NCI-H1930 (cell line): ENCODE measurements at places on chromosomes 5 and 9.

DNA sequence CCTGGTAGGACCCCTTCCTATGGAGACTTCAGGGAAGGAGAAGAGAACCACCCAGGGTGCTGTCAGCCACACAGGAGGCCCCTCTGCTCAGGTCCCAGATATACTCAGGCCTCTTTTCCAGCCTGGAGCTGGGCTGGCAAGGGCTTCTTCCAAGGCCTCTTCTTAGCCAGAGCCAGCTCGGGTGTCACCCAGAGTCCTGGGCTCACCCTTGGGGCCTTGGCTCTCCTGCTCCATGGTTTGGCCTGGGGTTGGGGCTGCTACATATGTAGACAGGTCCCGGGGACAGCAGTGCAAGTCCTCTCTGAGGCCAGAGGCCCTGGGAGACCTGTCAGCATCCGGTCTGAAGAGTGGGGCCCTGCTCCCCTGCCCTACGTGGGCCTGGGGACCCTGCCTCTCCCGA is 22.8 kb downstream of the PAEP start:
- no peak for DNase-seq

- DNase-seq: no peak
Observed at GRCh38 chr5:109947667-109948066, 257.9 kb downstream of the MAN2A1 start.

GRCh38 chr5:173065155-173065554 is 9.0 kb downstream of the CREBRF start:
- no peak for DNase-seq

DNA sequence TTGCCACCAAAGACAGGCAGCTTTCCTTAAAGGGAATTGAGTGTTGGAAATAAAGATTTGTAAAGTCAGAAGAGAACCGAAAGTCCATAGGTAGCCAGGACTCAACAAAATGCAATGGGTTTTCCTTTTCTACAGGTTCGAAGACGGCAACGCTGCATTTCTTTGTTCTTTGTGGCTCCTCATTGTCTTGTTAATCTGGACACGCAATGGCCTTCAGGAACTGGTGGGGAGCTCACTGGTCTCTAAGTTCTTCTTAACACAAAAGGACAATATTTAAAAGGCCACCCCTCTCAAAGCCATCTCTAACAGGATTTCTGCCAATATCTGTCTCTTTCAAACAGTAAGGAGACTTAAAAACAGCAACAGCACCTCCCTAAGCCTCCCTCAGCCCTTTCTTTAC is 170.6 kb downstream of the RMI1 start:
- peak; percentile 85 for DNase-seq

- no peak for DNase-seq
Observed at GRCh38 chr5:122715095-122715494, 59.8 kb upstream of the SNX2 start.

- no peak for DNase-seq
Observed at GRCh38 chr5:91684625-91685024, 301.5 kb upstream of the ARRDC3 start.

DNA sequence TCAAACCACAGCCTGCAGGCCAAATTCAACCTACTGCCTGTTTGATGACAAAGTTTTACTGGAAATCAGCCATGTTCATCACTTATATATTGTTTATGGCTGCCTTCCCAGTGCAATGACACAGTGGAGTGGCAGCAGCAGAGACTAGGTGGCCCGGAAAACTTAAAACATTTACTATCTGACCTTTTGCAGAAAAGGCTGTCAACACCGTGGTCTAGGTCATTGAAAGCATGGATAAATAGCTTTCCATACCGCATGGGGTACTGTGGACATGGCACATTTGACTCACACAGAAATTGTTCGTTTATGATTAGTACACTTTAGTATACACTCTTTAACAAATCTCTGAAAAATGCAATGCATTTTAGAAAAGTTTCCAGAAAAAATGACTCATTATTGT is 298.3 kb upstream of the EFNA5 start:
- DNase-seq: no peak

- no peak for DNase-seq
Observed at GRCh38 chr9:113931140-113931539, 55.0 kb downstream of the ZNF618 start.

DNA sequence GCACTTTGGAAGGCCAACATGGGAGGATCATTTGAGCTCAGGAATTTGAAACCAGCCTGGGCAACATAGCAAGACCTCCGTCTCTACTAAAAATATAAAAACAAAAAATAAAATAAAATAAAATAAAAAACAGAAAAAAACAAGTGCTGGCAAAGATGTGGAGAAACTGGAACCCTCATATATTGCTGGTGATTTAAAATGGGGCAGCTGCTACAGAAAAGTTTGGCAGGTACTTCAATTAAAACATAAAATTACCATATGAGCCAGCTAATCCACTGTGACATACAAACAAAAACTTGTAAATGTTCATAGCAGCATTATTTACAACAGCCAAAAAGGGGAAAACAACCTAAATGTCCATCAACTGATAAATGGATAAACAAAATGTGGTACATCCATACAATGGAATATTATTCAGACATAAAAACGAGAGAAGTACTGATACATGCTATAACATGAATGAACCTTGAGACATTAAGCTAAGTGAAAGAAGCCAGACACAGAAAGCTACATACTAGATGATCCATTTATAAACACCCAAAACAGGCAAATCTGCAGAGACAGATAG is 42.7 kb downstream of the PFDN1 start:
- no peak for DNase-seq

DNA sequence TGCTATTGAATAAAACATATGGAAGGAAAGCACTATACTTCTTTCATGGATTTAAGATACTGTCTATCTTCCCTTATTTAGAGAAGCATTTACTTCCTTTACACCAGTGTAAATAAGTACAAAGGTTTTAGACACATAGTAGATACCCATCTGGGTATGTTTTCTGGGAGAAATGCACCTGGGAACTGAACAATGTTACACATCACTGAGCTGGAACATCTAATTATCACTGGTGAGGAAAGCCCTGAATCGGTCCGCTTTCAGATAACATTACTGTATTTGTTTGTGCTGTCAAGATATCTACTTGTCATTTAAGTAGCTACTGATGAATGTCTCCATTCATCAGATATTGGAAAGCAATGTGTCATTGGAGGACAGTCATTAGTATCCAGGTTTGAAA is 964.7 kb upstream of the PTPRD start:
- no peak for DNase-seq

GRCh38 chr9:112836394-112836793 is 54.3 kb downstream of the SLC46A2 start:
- no peak for DNase-seq

GRCh38 chr5:170571281-170571731 is 67.5 kb downstream of the KCNIP1 start:
- no peak for DNase-seq

DNA sequence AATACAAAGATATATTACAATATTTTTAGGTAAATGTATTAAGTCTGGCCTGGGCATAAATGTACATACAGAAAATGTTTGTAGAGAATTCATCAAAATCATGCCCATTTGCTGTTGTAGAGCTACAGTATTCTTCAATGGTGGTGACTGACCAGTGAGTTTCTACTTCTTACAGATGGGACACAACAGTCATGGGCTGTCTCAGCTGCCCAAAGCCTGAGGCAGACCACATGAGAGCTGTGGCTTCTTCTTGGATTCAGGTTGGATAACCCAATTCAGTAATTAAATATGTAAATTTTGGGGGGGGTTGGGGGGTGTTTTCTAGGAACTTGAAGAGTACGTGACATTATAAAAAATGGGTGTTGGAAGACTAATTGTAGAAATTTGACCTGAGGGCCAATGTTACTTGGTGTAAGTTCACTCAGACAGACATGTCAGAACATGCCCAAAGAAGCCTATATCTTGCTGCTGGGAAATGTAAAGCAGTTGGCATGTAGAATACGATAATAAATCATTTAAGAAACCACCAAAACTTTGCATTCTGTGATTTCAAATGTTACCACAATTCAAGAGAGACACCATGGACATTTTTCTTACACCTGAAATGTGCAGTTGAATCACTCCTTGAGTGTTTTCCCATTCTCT is 17.9 kb downstream of the STARD4 start:
- DNase-seq: no peak

GRCh38 chr5:118111956-118112355 is 876.4 kb downstream of the DTWD2 start:
- DNase-seq: no peak

GRCh38 chr5:73354406-73354805 is 94.2 kb downstream of the FOXD1 start:
- no peak for DNase-seq

DNA sequence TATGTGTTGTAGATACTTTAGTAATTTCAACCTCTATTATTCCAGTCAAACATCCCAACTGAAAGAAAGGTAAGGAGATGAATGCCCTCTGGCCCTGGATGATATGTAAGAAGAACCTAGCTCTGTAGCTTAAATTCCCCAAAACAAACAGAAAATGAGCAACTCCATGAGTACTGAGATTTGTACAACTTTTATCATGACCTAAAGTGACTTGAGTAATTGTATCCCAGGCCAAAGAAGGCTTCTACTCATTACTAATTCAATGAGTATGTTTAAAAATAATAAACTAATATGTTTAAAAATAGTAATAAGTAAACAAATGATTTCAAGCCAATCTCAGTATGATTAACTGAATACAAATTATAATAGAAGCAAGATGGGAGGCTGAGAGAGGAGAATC is 414.0 kb upstream of the ACTBL2 start:
- no peak for DNase-seq

DNA sequence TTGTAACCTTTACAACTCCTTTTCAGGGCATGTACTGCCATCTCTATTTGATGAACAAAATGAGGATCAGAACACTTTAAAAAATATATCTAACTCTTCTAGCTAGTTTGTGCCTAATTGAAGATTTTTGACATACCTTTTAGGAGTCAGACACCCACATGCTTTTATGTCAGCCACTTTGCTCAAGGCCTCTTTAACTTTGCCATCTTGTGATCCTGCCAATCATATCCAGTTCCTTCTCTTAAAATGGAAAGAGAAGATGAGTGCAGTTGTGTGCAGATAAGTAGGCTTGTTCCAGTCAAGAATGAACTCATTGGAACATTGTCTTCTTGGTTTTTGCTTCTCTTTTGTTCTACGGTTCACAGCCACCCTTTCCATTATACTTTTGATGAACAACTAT is 425.6 kb upstream of the TNC start:
- no peak for DNase-seq

- no peak for DNase-seq
Observed at GRCh38 chr9:101453776-101454570, 18.4 kb upstream of the ALDOB start.

DNA sequence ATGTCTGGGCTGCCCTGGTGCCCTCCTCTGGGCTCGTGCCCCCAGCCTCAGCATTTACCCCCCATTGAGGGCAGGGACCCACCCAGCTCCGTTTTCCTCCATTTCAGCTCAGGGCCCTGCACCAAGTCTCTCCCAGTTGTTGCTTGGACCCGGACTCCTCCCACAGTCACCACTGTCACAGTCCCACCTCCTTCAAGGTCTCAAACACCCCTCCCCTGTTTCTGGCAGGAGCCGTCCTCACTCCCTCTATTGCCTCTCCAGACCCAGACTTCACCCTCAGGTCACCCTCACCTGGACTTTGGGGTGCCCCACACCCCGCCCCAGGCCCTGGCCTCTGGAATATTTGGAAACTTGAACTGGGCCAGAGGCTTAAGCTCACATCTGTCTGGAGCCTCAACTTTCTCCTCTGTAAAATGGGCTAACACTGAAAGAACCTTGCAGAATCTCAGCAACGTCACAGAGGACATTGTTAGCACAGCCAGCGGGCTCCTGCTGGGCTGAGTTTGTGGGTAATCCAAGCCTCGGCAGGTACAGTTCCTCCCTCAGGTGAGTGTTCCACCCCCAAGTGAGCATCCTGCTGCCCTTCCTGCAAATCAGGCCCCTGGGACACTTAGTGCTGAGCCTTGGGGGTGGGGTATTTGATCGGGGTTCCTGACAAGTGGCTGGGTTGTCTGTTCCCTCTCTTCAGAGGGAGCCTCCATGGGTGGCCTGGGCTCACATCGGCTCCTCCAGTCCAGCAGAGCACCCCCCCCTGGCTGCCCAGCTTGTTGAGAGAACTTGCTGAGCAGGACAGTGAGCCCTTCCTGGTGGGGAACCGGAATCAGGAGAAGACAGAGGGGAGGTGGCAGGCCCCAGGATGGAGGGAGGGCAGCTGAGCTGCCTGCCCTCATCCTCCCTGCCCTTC is 130.1 kb downstream of the C9orf50 start:
- DNase-seq: no peak

DNA sequence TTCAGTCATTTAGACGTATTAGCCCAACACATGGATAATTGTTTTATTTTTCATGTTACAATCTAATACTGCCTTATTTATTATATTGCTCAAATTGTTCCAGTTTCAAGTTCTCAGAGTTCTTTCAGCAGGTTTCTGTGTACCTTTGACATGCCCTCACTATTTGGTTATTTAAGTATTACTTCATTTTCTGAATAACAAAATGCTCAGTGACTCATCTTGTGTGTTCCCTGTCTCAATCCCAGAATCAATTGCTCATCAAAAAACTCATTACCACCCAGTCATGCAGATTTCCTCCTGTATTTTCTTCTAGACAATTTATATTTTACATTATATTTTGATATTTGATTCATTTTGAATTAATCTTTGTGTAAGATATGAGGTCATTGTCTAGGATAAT is 562.6 kb downstream of the ANXA1 start:
- DNase-seq: no peak

DNA sequence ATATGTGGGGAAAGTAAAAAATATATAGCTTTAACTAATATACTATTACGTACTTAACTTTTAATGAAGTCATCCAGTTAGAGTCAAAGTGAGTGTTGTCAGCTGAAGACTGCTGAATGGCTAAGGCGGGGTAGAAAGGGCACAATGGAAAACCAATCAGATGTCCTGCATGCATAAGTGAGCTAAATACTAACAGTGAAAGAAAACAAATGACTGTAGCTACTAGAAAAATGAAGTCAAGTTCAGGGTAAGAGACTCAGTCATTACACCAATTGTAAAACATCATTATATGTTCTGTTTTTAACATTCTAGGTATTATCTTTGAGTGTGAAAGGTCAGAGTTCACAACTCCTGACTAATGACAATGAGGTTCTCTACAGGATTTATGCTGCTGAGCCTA is 295.2 kb downstream of the ADGRV1 start:
- no peak for DNase-seq

DNA sequence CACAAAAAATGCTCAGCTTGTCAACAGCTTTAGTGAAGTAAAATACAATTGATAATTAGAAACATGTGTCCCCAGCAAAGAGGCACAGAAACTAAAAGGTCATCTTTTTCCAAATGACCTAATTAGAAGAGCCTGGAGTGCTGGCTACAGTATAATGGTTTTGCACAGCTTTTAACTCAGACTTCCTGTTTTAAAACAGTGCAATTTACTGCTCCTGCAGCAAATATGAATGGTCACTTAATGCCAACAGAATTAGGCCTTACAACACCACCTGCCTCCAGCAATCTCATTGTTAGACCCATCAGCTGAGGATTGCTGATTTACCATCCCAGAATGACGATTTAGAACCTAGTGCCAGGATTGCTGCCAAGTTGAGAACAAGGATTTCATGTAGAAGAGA is 239.3 kb downstream of the CETN3 start:
- DNase-seq: no peak

- DNase-seq: no peak
Observed at GRCh38 chr5:127878174-127878750, 175.1 kb downstream of the CCDC192 start.

GRCh38 chr5:151204051-151204450 is 19.8 kb downstream of the CCDC69 start:
- DNase-seq: no peak

GRCh38 chr5:143217804-143218160 is 185.7 kb downstream of the NR3C1 start:
- no peak for DNase-seq
